Right ventricle myocardium inferior (tissue), 1 donor: ENCODE measurements at places on chromosomes 5 and 9. TPM values are rescaled to one million over a fixed set of nuclear protein-coding genes. Genes with fewer than 3 reads are reported as not detected.

PNPLA7 gene
- total RNA-seq = 9.8 TPM

ELAVL2 gene
- total RNA-seq = not detected

GFI1B gene
- 0.43 TPM for total RNA-seq

GRCh38 chr9:20898885-20899554, 132.4 kb downstream of the HACD4 start:
- DNase-seq = no peak

- no peak for DNase-seq
Observed at GRCh38 chr5:139335811-139336210, 5.8 kb upstream of the PAIP2 start.
